ENCODE measurements at places on chromosomes 2 and 18.

GRCh38 chr2:132384491-132385151 lies 32.0 kb upstream of the GPR39 start:
- DNase-seq = peak; percentile 51

DNA sequence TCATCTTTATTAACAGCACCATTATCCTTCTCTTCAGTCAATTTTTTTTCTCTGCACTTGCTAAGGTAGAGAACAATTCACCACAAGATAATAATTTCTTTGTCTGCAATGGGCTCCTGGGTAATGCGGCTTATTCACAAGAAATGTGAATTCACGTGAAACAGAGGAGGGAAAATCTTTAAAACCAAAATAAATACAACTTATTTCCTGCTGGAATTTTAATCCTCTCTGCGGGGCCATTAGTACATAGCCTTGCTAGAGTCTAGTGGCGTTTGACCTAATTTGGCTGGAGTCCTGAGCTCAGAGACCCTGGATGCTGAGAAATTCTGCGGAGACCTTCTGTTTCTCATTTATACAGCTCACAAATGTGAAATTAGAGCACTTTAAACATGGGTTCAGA lies 319.3 kb upstream of the MMADHC start:
- DNase-seq = no peak

- no peak for DNase-seq
Measured at GRCh38 chr2:104502901-104503300, 351.0 kb upstream of the POU3F3 start.

- DNase-seq = peak; percentile 46
Measured at GRCh38 chr18:33751613-33752221, 173.7 kb downstream of the ASXL3 start.

DNA sequence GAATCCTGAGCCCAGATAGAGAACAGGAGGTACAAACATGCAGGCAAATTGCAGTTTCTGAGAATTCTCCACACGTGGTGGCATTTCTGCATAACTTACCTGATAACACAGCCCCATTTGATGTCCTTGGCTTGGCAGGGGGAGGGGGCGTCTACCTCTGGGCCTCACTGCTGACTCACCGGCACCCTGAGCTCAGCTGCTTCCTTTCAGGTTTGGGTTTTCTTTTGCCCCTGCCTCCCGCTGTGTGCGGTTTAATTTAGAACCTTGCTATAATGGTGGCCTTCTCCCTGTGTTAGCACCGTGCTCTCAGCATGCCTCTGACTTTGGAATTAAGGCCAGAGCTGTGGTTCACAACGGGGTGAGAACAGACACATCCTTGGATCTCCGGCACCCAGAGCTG lies 4.4 kb downstream of the CTIF start:
- peak; percentile 36 for DNase-seq

GRCh38 chr18:62325806-62326645 lies 916 bp downstream of the TNFRSF11A start:
- peak; percentile 43 for DNase-seq

GRCh38 chr2:99571954-99572353 lies 82.1 kb upstream of the REV1 start:
- no peak for DNase-seq

DNA sequence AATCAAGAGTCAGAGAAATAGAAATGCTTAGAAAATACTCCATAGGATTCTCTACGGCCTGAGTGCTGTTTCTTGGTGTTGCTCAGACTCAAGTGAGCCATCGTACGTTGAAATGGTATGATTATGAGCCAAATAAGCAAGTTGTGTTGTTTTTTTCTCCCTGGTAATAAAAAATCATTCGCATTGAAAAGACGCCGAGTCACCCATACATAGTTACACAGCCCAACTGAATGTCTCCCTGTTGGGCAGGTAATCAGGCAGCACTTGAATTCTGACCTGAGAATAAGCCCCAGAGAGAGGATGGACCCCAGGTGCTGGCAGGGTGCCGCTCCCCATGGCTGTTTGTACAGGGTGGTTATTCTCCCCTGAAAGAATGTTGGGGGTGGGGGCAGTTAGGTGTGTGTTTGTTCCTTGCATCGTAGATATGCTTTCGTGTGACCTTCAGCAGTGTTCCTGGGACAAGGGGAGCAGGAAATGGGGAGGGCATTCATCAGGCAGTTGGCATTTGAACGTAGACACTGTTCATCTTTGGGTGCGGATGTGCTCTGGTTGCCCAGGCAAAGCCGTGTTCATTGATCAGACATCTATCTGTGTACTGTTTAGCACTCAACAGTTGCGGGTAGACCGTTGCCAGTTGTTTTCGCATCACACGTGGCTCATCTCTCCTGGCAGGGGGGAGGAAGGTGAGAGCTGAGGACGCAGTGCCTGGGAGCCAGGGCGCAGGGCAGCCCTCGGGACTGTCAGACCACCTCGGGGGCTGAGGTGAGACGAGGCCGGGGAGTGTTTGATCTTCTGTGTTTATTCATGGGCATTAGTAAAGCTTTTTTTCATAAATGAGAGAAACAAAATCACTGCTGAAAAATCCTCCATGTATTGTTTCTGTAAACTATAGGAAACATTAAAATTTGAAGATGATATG lies 27.3 kb downstream of the MTCL1 start:
- DNase-seq = no peak

- peak; percentile 31 for DNase-seq
Measured at GRCh38 chr2:67255933-67256615, 141.1 kb upstream of the ETAA1 start.

GRCh38 chr2:10076511-10076910 lies 3.7 kb downstream of the CYS1 start:
- no peak for DNase-seq

DNA sequence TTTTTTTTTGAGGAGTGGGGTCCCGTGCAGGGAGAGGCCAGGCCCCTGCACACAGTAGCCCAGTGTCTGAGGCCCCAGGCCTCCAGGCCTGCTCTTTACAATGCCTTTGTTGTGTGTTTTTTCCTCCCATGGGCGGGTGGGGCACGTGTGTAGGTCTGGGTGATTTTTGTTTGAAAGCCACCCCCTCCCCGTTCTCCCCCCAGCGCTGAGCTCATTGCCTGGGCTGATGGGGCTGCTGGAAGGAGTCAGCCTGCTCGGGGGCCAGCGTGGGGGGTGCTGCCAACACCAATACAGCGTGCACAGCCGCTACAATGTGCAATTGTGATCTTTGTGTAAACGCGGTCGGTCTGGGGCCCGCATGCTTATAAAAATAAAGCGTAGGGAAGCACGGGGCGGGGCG lies 142.7 kb downstream of the DYSF start:
- no peak for DNase-seq

DNA sequence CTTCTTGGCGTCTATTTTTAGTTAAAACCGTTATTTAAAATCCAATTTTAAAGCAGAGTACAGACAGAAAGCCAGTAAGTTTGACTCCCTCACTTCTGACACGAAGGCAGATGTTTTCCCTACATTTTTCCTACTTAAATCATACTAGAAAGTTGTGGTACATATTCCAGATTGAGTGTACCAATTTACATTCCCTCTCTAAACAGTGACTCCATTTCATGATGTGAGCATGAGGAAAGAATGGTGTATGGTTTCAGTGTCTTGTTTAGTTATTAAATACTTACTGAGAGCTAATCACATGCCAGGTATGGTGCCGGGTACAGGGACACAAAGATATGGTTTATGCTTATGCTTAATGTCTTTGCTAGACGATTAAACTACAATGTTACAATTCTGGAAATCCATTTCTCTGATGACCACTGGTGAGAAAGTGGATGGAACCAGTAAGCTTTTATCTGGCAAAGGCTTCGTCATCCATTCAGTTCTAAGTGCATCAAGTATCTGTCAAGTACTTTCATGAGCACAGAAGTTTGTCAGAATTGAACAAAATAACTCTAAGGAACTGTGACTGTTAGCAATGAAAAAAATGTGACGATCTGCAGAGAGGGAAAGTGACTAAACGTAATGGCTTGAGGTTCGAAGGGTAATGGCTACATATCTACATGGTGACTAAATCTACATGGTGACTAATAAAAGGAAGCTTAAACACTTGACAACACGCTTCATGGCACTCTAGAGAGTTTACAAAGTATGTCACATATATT lies 25.7 kb downstream of the MAP4K3 start:
- DNase-seq = no peak

DNA sequence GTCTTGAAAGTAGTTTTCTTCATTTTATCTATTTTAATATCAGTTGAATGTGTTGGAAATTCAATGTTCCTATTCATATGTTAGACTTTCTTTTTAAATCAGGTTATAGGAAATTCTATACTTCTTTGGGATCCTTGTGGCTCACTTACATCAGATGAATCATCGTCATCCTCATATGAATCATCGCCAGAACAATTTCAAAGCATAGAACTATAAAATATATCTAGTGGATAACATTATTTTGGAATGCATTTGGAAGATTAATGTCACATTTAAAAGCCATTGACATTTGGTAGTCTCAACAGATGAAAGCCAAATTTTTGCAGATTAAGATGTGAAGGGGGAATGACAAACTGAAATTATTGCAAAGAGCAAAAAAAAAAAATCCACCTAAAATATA lies 94.1 kb downstream of the FAM161A start:
- no peak for DNase-seq

DNA sequence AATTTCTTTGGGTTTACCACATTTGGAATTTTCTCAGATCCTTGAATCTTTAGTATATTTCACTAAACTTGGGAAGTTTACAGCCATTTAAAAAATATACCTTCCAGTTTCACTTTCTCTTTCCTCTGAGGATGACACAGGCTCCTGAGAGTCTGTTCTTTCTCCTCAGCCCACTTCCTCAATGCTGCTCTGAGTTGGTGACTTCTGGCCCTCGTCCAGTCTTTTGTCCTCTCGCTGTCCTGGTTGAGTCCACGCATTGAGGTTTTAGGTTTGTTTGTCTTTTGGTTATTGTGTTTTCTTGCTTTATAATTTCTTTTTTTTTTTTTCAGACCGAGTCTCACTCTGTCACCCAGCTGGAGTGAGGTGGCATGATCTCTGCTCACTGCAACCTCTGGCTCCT lies 40.7 kb upstream of the GALR1 start:
- peak; percentile 77 for DNase-seq

DNA sequence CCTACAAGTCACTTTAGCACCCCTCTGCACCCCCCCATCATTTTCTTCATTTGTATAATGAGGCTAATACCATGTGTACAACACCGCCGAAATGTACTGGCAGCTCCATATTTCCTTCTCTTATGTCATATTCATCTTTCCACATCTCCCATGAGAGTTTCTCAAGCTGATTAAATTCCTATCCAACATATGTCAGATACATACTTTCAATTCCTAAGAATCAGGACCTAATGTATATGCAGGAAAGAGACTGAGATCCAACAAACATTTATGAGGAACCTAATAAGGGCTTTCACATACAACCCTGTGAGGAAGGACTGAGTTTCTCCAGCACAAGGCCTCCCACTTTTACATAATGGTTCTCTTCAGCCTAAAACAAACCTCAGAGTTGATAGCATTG lies 41.9 kb downstream of the PRKD3 start:
- no peak for DNase-seq
